ENCODE measurements at places on chromosomes 13 and 19.

- H3K27me3 ChIP-seq: no peaks in the 10 kb centered on the region
- H3K27ac ChIP-seq: no peak overlapping the region
- peaks cover 4% of the 10 kb centered on the region for H3K36me3 ChIP-seq
- H3K4me1 ChIP-seq: peaks cover 31% of the 10 kb centered on the region
- H3K4me3 ChIP-seq: no peak overlapping the region
- no peak for DNase-seq
Observed at GRCh38 chr13:29577136-29578051, 18.1 kb downstream of the SLC7A1 start.

- DNase-seq: no peak
- H3K4me3 ChIP-seq: no peak overlapping the region
- H3K4me1 ChIP-seq: no peaks in the 10 kb centered on the region
- no peaks in the 10 kb centered on the region for H3K27me3 ChIP-seq
- no peak overlapping the region for H3K27ac ChIP-seq
Observed at GRCh38 chr13:71067165-71067815, 799.7 kb downstream of the DACH1 start.

DNA sequence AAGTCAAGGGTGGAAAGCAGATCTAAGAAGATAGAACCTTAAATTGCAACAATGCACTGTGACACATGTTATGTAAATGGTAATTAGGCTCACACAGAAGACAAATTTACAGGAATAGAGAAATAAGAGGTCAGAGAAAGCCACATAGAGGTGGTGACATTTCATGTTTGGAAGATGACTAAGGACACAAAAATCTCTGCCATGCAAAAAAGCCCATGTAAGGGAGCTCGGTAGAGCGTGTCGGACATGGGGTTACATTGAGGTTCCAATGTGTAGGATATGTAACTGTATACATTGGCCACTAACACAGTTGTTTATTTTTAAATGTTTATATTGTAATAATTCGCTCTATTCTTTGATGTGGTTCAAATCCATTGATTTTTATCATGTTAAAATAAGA lies 33.7 kb downstream of the SUGT1 start:
- peaks cover 35% of the 10 kb centered on the region for H3K36me3 ChIP-seq
- no peak overlapping the region for H3K4me3 ChIP-seq
- H3K27me3 ChIP-seq: no peaks in the 10 kb centered on the region
- H3K27ac ChIP-seq: no peak overlapping the region
- no peaks in the 10 kb centered on the region for H3K4me1 ChIP-seq

DNA sequence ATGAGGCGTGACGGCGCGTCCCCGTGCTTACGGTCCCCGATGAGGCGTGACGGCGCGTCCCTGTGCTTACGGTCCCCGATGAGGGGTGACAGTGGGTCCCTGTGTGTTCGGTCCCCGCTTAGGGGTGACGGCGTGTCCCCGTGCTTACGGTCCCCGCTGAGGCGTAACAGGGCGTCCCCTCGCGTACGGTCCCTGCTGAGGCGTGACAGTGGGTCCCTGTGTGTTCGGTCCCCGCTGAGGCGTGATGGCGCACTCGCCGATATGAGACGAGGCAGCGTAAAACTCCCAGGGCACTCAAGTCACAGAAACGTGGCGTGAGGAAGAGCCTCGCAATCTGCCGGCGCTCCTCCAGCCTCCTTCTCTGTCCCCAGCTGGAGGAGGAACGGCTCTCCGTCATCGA lies 20.9 kb downstream of the CFAP97D2 start:
- peaks cover 6% of the 10 kb centered on the region for H3K4me1 ChIP-seq
- DNase-seq: peak; percentile 13
- peaks cover 3% of the 10 kb centered on the region for H3K27me3 ChIP-seq
- peak overlapping the region; percentile 63 for H3K27ac ChIP-seq
